Esophagus squamous epithelium (tissue), 5 donors: ENCODE measurements at places on chromosomes 7 and 10.

- DNase-seq = no peak
These were observed 33.4 kb upstream of the ABLIM1 start for GRCh38 chr10:114691442-114691941.

DNA sequence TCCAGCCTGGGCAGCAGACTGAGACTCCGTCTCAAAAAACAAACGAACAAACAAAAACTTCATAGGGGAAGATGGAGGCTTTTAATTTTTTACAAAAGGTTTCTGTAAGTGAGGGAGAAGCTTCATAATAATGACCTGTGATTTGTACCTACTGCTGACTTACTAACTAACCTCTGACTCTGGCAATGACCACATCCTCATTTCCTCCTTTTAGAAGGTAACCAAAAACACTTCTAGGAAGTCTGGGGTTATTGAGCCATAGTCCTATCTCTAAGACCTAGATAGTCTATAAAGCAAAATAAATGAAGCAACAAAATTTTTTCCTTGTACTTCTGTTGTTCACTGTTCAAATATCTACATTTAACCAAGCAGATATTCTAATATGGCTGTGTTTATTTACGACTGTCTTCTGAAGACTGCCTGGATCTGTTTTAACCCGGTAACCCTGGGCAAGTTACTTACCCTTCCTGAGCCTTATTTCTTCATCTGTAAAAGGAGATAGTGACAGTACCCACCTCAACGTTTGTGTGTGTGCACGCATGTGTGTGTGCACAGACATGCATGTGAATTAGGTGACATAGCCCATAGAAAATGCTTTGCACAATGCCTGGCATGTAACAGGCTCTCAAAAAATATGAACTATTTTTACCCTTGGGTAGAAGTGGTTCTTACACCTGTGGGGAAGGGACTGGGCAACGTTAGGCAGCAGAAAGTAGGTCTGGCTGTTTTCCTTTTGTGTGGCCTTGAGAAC, 30.8 kb upstream of the SMNDC1 start:
- DNase-seq = no peak

DNA sequence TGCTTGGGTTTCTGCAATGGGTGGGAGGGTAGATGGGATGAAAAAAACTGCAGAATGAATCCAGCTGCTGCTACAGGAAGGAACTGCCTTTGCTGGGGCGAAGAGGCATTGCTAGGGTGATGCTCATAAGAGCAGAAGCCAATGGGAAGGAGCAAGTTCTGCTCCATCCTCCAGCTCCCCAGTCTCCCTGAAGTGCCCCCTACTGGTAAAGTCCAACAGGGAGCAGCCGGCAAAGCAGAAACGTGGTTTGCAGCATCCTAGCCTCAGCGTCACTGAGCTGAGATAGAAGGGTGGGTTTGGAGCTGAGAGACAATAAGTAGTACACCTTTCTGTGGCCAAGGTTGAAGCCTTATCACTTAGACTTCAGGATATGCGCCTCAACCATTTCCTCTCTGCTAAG, 220.5 kb downstream of the CCSER2 start:
- no peak for DNase-seq

DNA sequence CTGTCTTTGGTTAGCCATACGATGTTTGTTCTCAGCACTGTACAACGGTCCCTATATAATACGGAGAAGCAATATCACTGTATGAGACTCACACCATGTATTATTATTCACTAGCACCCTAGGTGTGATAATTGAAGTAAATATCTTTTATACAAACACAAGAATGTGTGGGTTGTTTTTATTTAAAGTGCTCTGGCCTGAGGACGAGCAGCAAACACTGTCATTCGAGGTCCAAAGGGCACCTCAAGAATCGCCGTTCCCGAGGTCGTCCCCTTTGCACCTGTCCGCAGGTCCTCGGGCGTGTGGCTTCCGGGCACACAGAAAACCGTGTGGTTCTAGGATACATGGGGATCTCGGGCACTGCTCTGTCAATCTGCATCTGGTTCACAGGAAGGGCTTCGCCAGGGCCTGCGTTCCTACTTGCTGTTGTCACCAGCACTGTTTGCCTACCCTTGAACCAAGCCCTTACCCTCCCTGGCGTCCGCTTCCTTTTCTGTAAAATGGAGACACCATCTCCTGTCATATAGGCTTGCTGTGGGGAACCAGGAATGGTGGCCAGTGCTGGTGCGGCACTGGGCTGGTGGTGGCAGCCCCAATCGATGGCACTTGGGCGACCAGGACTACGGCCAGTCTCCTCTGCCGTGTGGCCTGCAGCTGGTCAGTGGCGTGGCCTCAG, 28.5 kb upstream of the SH2B2 start:
- DNase-seq = no peak

GRCh38 chr10:86653987-86654386, 360 bp upstream of the OPN4 start:
- no peak for DNase-seq

- DNase-seq = no peak
These were observed 18.9 kb downstream of the RCC1L start for GRCh38 chr7:75054744-75055143.

DNA sequence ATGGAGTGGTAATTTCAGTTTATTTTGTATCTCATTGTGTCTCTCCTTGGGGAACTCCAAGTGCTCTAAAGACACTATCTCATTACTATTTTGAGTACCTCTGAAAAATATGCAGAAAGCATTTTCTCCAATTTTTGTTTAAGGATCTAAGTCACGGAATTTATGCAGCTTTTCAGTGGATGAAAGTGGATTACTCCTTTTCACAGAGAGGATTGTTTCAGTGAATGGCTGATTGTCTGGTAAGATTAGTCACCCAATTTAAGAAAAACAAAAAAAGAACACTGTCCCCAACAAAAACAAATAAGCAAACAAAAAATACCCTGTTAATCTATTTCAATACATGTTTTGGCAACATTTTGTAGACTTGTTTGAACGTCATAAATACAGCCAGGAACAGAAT, 338.3 kb upstream of the TEX47 start:
- DNase-seq = no peak

- DNase-seq = no peak
These were observed 7.2 kb upstream of the MLXIPL start for GRCh38 chr7:73631558-73631957.

DNA sequence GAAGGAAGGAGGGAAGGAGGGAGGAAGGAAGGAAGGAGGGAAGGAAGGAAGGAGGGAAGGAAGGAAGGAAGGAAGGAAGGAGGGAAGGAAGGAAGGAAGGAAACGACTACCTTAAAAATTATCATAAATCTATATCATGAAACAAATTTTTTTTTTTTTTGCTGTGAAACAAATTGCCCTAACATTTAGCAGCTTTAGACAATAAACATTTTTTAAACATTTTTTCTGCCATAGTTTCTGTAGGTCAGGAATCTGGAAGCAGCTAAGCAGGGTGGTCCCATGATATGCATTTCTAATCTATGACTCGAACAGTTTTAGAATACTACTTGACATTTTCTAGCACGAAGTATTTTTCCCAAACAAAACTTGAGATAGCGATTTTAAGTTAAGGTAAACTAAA, 42.9 kb upstream of the TSPAN13 start:
- no peak for DNase-seq

GRCh38 chr10:129713659-129714265, 246.7 kb downstream of the MGMT start:
- DNase-seq = no peak

DNA sequence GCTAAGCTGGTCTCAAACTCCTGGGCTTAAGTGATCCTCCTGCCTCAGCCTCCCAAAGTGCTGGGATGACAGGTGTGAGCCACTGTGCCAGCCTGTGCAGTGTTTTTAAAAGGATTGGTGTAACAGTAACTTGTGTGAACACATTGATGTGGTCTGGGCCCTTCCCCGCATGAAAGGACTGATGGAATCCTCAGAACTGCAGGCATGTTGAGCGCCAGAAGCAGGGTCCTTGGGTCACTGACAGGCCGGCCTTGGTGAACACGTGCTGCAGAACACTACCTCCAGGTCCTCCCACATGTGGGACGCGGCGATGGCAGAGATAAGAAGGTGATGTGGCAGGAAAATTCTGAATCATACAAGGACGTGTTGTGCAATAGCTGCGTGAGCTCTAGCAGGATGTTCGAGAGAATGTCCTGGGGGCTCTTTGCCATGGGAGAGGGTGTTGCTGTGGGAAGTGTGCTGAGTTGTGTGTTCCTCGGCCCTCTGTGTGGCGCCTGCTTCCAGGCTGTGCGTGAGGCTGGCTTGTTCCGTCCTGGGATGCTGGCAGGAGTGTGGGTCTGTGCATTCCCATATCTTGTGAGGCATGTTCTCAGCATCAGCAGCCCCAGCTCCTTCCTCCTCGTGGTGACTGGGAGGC, 68.2 kb downstream of the DNAJB6 start:
- DNase-seq = no peak

GRCh38 chr7:1555046-1555812, 776 bp downstream of the TMEM184A start:
- DNase-seq = no peak

- DNase-seq = no peak
These were observed 8.2 kb upstream of the FEZF1 start for GRCh38 chr7:122312789-122313188.

- no peak for DNase-seq
These were observed 9.2 kb downstream of the JMJD1C start for GRCh38 chr10:63456437-63457210.

GRCh38 chr7:76165973-76166403, 35.7 kb upstream of the SRRM3 start:
- DNase-seq = no peak

DNA sequence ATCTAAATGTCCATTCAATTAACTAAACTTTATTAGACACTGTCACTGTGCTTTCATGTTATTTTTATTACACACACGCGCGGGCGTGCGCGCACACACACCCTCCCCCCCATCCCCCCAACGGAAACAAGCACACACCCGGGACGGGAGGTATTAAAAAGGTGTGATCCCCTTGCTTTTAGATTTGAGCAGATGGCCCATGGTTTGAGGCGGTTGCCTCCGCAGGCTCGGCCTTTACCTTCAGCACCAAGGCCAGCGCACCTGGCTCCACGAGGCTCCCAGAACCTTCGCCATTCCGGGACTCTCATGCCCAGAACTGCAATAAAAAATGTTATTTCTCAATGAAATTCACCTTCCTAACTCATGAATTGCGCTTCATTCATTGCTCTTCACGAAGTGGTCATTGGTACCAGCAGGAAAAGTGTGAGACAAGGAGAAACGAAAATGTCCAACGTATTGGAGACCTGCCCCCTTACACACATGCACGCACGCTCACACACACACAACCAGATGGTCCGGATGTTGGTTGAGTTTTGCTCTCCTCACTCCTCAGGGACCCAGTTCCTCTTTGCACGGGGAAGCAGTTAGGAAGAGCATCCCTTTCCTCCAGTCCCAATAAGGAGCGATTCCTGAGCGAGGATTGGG, 20.8 kb upstream of the PTF1A start:
- DNase-seq = no peak

GRCh38 chr7:48052748-48053147, 17.4 kb downstream of the C7orf57 start:
- no peak for DNase-seq

GRCh38 chr7:120189623-120190022, 83.4 kb upstream of the KCND2 start:
- DNase-seq = no peak

DNA sequence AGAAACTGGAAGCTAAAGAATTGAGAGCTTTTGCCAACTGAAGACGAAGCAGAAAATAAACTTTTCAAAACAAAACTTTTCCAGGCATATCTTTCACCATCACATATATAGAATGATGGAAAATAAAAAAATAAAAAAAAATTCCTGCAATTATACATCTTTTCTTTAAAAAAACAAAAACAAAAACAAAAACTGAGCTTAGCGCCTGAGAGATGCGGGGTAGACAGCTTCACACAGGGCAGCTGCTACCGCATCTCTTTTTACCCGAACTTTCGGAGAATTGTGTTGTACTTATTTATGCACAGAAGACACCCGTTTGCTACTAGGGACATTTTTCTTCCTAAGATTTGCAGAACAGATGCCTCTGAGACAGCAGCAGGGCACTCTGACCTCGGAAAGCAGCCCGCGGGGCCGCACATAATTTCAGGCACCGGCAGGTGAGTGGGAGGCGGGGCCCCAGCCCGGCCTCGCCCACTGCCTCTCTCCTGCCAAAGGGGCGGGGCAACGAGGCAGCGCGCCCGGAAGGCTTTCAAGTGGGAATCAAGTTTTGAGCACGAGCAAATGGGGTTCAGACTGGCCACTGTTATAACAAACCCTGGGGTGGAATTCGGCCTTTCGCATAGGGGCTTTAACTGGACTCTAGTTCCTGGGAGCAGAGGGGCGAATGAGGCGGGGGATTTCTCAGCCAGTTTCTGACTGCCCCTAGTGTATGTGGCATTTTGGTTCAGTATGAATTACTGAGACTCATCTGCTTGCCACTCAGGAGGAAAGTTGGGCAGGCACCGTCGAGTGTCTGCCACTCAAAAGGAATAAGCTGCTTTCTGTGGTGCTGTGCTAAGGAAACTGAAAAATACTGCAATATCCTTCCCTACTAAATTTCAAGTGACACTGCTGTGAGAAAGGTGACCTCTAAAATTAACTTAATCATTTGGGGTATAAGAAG, 18.5 kb upstream of the FAM133B start:
- DNase-seq = no peak

DNA sequence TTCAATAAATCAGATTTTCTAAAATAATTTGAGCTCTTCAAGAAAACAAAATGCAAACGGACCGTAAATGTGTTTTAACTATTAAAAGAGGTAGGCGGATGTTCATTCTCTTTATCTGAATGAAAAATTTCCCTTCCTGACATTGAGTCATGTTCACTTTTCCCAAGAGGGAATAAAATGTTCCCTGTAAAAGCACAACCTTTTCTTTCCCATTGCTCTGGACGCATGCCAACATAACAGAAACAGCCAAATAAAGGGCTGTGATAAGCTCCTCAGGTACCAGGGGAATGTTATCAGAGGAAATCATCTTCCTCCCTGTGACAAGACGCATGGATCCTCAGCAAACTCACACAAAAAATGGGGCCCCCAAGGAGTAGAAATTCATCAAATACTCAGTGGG, 251.8 kb downstream of the MTERF1 start:
- DNase-seq = no peak

GRCh38 chr10:33631991-33632390, 297.5 kb upstream of the NRP1 start:
- DNase-seq = no peak

- no peak for DNase-seq
These were observed 3.2 kb upstream of the GSTO1 start for GRCh38 chr10:104251443-104251842.

DNA sequence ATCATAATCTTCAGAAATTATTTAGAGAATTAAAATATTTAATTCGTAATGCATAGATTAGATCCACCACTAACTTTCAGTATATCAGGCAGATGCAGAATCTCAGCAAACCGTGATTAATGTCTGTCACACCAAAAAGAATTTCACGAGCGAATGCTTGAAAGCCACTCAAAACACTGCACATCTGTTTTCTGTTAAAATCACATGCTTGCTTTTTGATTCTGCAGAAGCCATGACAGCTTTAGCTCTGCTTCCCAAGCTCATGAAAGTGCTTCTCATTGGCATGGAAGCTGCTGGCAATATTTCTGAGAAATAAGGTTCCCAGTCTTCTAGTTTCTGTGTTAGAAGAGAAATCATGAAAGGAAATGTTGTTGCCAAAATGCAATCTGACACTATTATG, 837.8 kb upstream of the LRRN3 start:
- no peak for DNase-seq

GRCh38 chr10:111004016-111004415, 72.8 kb upstream of the ADRA2A start:
- no peak for DNase-seq
